CD4-positive, alpha-beta memory T cell (primary cell): ENCODE measurements at places on chromosomes 11 and 22.

- no peak for DNase-seq
Measured at GRCh38 chr11:16985297-16985696, 28.9 kb downstream of the PLEKHA7 start.

GRCh38 chr11:128210148-128210940 lies 377.0 kb downstream of the ETS1 start:
- no peak for DNase-seq

DNA sequence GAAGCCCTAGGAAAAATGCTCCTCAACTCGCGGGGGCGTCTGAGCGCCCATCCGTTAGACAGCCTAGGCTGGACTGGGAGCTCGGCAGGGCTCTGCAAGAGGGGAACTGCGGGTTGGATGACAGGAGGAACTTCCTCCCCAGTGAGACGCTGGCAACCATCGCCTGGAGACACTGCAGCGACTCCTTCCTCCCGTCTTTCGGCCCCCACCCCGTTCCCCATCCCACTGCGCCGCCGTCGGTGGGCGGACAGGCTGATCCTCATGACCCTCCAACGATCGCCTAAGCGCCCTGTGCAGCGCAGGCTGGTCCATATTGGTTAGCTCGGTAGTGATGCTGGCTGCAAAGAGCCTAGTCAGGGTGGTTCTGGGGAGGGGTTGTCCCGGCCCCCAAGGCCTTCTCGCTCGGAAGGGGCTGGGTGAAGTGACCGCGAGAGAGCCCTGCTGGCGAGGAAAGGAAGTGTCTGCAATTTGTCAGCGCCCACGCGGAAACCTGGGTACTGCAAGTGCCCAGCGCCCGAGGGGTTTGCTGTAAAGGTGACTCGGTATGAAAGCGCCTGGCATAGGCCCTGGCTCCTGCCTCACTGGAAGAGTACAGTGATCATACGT lies 638 bp downstream of the NRGN start:
- peak; percentile 51 for DNase-seq

DNA sequence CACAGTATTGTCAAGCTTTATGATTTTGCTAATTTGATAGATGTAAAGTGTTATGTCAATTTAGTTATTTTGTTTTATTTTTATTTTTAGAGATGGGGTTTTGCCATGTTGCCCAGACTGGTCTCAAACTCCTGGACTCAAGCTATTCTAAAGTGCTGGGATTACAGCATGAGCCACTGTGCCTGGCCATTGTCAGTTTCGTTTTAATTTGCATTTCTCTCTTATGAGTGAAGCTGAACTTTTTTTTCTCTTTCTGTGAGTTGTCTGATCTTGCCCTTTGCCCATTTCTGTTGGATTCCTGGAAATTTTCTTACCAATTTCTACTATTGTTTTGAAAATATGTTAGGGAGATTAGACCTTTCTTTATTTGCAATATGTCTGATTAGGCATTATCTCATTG lies 15.5 kb downstream of the NEU3 start:
- no peak for DNase-seq

GRCh38 chr11:108629274-108629673 lies 35.6 kb upstream of the DDX10 start:
- DNase-seq = no peak

- DNase-seq = no peak
Measured at GRCh38 chr11:13669544-13670488, 1.3 kb downstream of the FAR1 start.

GRCh38 chr11:44645827-44646226 lies 80.4 kb downstream of the CD82 start:
- no peak for DNase-seq

GRCh38 chr22:29071261-29072045 lies 1.4 kb upstream of the KREMEN1 start:
- no peak for DNase-seq

GRCh38 chr11:29756871-29757270 lies 260.0 kb downstream of the KCNA4 start:
- no peak for DNase-seq
